Stimulated activated CD8-positive, alpha-beta memory T cell treated with anti-CD3 and anti-CD28 coated beads, Interleukin-15, amount 100 ng/mL, for 1 hour (primary cell): ENCODE measurements at places on chromosomes 12 and 14.

DNA sequence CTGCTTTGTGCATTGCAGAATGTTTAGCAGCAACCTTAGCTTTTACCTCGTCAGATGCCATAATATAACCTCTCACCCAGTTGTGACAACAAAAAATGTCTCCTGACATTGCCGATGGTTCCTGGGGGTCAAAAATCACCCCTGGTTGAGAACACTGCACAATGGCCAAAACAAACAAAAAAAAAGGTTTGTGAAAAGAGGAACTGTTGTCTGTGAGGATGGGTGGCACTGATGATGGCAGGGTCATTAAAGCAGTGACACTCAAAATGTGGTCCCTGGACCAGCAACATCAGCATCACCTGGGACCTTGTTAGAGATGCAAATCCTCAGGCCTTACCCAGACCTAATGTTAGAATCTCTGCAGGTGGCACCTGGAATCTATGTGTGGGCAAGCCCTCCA lies 36.4 kb upstream of the METAP2 start:
- DNase-seq = no peak

GRCh38 chr12:116382686-116383530 lies 105.4 kb upstream of the MED13L start:
- no peak for DNase-seq

DNA sequence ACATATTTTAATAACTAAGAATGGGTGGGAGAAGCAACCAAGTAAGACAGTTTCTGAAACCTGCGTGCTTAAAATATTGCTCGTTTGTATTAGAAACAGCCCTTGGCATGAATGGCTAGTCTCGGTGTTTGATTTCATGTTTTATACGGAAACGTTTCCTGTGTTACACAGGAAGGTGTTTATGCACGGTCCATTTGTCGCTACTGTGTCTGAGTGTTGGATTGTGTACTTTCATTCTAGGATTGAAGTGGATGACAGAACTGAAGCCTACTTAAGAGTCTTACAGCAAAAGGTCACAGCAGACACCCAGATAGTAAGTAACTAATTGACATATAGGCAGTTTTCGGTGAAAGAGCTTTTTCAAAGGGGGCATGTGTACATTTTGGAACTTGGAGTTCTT lies 19.6 kb downstream of the PIWIL1 start:
- no peak for DNase-seq

DNA sequence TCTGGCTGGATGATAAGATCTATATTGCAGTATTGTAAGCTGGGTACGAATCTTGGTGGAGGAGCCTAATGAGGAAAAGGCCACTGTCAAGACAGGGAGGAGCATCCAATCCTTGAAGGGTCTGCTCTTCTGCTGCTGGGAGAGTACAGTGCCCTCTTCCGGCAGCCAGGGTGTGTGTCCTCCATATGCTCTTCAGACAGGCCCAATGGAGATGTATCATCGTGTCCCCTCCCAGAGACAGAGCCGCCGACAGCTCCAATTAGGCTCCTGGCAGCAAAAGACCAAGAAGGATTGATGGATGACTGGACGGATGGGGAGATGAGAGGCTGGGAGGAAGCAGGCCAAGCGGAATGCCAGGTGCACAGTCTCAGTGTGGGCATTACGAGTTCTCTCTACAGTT lies 51.6 kb upstream of the PIWIL1 start:
- no peak for DNase-seq

- no peak for DNase-seq
These were observed 30.4 kb upstream of the GZMB start for GRCh38 chr14:24664366-24664765.

DNA sequence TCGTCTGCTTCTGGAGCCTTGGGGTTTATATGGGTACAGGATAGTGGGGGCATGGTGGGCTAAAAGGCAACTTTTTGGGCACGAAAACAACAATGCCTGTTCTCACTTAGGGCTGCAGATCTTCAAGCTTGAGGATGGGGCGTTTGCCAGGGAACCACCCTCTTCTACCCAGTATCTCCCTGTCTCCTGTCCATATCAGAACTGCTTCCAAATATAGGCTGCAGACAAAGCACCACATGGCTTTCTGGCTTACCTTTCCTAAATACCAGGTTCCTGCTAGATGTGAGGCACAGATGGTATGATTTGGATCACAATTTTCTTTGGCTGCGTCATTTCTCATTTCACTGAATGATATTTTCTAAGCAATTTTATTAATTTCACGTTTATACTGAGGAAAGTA lies 70.4 kb downstream of the CMAS start:
- DNase-seq = no peak

DNA sequence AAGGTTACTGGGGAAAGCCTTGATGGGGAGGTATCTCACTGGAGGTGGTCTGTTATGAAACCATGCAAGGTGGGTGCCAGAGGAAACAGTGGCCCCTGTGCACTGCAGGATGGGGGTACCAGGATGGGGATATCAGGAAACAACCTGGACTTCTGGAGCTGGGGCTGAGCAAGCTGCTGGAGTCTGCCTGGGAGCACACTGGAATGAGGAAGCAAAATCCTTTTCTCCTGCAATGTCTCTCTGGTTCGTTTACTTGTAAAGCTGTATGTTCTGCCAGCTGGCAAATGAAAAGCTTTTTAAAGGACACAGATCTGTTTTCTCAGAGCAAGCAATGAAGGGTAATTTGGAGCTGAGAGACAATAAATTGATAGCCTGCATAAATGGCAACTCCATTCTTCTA lies 23.2 kb upstream of the SERPINA1 start:
- DNase-seq = no peak

- no peak for DNase-seq
These were observed 70.2 kb upstream of the SLC38A2 start for GRCh38 chr12:46442738-46443137.
